ENCODE measurements at places on chromosomes 11 and 22. TPM values are rescaled to one million over a fixed set of nuclear protein-coding genes. Genes with fewer than 3 reads are reported as not detected.

Gene EXT2
- 20.5 TPM for total RNA-seq

Gene TUB
- total RNA-seq: not detected

GRCh38 chr11:84227970-84228665 lies 942.0 kb upstream of the CCDC90B start:
- DNase-seq: no peak
- no peaks in the 10 kb centered on the region for H3K36me3 ChIP-seq
- no peaks in the 10 kb centered on the region for H3K27me3 ChIP-seq

DNA sequence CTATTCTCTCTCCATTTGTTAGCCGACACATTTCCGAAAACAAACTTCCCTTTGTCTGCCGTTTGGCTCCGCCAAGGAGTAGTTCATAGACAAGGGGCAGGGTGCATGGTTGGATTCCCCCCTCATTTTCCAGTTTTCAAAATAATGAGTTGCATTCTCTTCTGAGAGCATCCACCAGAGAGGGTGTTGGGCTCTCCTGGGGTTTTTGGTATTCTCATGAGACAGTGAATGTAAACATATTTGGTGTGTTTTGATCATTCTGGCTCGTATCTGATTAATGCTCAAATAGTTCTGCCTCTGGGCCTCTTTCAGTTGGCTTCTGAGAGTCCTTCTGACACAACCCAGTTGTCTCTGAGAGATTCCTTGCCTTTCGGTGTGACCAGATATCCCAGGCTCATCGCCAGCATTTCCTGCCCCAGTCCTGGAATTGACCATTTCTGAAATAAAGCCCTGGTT lies 21.7 kb downstream of the GRAMD4 start:
- DNase-seq: no peak
- H3K27me3 ChIP-seq: no peaks in the 10 kb centered on the region
- no peak overlapping the region for H3K4me3 ChIP-seq
- peaks cover 7% of the 10 kb centered on the region for H3K36me3 ChIP-seq
- H3K27ac ChIP-seq: no peak overlapping the region
